ENCODE measurements at places on chromosomes 1 and 21. TPM values are rescaled to one million over a fixed set of nuclear protein-coding genes. Genes with fewer than 3 reads are reported as not detected.

The AMPD1 gene
- polyA plus RNA-seq, result 174 TPM

DNA sequence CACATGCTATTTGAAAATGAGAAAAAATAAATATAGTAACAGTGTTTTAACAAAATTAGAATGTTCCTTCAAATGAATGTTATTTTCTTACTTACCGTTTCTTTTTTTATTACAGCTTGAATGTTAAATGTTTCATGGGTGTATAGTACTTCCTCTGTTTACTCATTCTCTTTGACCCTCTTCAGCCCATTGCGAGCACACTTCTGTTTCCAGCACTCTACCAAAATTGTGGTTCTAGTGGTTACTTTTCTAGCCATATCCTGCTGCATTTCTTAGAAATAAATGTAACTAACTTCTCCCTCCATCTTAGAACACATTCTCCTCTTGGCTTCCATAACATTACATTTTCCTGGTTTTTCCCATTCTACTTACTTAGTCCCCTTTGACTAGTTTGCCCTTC, 190.0 kb upstream of the C1orf105 start:
- no peak for DNase-seq

DNA sequence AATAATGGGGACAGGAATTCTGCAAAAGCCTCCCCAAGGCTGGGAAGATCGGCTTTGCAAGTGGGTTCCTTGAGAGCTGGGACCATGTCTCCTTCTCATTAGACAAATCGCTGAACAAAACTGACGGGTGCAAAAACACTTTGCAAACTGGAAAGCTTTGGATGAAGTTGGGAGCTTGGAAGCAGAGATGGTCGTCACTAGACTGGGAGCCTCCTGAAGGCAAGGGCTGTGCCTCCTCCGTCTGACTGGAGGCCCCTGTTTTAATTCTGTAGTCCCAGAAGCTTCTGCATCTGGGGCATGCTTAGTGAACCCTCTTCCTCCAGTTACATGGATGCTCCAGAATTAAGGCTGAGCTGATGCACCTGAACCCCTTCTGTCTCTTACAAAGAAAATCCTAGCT, 82.3 kb upstream of the IFFO2 start:
- no peak for DNase-seq

The DEPDC1 gene
- 0.01 TPM for polyA plus RNA-seq

DNA sequence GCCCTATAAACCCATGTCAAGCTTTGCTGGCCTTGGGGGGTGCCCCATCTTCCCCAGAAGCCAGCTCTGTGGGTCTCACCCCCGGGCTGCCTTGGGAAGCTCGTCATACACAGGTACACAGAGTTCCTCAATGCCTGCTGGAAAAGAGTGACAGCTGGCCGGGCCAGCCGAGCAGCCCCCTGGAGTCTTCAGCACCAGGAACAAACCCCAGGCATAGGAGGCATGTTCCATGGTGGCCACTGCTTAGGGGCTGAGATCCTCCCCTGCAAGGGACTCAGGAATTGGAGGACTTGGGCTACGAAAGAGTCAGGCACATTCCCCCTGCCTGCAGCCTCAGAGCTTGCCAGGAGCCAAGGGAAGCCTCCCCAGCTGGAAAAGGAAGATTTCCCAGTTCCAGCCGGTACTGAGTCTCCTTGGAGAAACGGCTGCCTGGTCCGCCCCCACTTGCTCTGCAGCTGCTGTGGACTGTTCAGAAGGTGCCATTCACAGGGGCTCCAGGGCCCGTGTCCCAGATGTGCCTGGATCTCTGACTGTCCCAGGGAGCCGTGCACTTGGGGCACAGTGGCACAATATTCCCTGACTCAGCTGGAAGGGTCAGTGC, 89.5 kb downstream of the STUM start:
- DNase-seq, result no peak

The FBLIM1 gene
- 2.5 TPM for polyA plus RNA-seq

The DSCAM gene
- polyA plus RNA-seq, result 0.04 TPM

Measured in psoas muscle (tissue), 8 donors.